GM23338 (cell line): ENCODE measurements at places on chromosomes 1 and 21.

GRCh38 chr21:17514124-17514845 lies 1.4 kb downstream of the CXADR start:
- DNase-seq, result peak; percentile 91

DNA sequence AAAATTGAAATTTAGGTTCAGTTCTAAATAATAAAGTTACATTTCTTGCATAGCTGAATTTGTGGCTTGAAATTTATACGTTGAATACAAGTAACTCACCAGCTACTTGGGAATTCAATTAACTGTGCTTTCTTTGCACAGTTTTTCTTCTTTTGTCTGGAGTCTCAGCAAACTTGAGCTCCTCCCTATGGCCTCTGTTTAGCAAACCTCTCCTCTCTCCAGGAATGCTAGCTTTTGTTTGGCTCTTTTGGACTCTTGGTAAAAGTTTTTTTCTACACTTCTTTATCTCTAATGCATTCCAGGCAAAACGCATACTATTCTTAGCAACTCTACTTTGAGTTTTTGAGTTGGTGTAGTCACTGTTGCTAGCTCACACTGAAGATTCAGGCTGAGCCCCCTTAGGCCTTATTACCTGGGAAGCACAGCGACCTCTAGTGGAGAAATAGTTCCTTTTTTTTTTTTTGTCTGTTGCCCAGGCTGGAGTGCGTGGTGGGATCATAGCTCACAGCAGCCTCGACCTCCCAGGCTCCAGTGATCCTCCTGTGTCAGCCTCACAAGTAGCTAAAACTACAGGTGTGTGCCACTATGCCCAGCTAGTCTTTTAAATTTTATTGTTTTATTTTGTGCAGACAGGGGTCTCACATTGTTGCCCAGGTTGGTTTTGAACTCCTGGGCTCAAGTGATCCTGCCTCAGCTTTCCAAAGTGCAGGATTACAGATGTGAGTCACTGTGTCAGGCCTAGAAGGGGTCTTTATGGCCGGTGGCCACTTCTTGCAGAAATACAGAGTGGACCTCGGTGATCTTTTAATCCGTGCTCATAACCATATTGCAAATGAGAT lies 61.7 kb downstream of the CASQ2 start:
- peak; percentile 87 for DNase-seq

DNA sequence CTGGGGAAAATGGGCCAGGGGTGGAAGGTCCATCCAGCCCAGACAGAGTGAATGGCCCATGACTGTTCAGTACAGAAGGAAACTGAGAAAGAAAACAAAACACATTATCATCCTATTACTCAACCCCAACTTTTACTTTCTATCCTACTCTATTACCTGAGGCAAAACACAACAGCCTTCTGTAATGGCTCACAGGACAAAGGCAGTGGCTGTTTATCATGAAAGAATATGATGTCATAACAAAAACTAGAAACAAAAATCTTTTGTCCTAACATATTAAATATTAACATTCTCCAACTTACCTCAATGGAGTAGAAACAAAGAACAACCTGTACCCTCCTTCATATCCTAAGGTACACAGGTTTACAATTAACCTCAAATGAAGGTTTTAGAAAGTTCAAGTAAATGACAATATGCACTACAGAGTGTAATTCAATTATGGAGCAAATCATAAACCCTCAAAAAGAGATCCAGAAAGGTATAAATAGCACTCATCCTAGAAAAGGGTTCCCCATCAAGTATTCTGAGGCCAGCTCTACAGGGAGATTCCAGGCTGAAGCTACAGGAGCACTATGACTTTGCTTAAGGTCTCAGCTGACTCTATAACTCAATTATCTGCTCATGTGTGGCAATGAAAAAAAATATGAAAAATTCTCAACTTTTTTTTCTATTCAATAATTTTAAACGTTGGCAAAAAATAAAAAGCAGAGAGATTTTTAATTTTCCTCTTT lies 15.1 kb downstream of the ELK4 start:
- no peak for DNase-seq

DNA sequence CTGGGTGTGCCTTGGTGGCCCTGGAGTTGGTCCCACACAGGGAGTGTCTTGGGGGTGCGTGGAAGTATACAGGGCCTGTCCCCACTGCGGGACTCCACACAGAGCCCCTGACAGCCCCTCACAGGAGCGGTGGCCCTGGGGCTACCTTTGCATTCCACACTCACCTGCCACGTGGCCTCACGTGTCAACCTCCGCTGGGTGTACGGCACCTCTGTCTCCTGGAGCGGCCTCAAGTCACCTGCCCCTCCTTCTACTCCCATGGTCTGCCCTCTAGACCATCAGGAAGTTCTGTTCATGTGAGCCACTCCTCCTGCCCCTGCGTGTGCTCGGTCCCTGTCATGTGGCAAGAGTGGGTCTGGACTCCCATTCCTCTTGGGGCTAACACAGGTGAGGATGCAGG lies 58.6 kb downstream of the FAAP20 start:
- no peak for DNase-seq

- DNase-seq, result no peak
Observed at GRCh38 chr1:109578947-109579443, 30.6 kb downstream of the GNAI3 start.

DNA sequence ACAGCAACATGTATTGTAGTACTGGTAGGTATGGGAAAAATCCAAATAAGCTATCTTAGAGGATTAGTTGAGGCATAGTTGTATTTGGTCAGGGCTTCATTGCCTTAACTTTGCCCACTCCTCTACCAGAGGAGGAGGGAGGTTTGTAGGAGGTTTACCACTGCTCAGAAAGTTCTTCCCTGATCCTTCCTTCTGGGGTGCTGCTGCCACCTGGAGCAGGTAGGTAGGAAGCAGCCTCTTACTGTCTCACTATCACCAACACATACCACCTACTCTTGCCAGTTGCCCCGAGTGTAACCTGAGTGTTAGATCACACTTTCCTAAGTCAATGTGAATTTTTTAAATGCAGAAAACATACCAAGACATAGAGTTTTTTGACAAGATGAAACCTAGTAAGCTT lies 24.1 kb upstream of the ZSWIM5 start:
- peak; percentile 16 for DNase-seq

DNA sequence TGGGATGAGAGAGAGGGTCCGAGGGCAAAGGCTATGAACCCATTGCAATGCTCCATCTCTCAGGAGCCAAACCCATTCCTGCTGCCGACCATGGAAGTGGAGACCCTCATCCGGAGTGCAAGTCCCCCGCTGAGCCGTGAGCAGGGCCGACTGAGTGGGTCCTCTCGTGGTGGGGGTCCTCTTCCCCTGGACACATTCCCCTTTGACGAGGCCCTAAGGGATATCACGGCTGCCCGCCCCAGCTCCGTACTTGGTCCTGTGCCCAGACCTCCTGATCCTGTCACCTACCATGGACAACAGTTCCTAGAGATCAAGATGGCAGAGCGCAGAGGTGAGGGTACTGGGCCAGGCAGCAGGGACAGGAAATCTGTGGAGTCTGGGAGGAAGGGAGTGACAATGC lies 11.0 kb downstream of the HYI start:
- DNase-seq, result no peak

DNA sequence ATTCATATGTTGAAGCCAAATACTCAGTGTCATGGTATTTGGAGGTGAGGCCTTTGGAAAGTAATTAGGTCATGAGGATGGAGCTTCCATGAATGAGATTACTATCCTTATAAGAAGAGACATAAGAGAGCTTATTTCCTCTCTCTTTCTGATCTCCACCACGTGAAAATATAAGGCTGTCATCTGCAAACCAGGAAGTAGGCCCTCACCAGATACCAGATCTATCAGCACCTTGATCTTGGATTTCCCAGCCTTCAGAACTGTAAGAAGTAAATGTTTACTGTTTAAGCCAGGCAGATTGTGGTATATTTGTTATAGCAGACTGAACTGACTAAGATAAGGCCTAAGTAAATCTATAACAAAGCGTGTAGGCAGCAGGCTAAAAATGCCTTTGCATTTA lies 25.3 kb downstream of the RBM11 start:
- no peak for DNase-seq

DNA sequence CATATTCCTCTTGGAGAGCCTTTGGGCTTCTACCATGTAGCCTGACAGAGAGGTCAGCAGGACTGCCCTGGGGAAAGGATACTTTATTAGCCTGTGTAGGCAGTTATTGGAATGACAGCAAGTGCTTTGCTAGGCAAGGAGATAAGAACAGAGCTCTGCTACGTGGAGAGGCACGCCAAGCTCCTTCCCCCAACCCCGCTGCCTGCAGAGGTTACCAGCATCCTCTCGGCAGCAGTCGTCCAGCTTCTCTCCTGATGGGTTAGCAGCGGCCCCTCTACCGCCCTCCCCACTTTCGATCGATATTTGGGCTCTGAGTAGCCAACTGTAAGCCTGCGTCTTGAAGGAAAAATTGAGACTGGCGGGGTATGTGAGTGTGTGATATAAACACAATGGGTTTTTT lies 122.3 kb downstream of the DHRS3 start:
- DNase-seq, result no peak

DNA sequence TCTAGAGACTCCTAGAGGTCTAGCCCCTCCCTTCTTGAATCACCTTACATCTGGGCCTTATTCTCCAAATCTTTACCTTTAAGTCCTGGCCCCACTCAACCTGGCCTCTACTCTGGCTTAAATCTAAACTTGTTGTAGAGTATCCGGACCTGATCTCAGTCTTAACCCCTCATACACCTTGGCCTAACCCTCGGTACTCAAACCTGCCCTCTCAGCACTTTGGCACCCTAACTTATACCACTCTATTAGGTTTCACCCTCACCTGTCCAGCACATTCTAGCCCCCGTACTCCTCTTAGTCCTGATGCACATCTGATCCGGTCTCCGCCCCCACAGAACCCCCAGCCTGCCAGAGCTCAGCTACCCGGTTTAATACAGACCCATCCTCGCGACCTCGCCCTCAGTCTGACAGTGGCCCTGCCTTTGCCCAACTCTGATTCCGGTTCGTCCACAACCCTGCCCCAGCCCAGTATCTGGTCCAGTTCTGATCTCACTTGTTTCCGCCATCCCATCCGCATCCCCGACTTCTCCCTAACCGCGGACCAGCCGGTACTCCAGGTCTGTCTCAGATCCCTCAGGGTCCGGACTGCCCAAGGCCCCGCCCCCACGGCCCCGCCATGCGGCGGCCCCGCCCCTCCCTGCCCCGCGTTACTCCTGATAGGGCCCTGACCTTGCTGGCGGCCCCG lies 1.5 kb downstream of the TRIM62 start:
- no peak for DNase-seq

GRCh38 chr1:156602557-156602993 lies 1.3 kb upstream of the GPATCH4 start:
- peak; percentile 77 for DNase-seq

GRCh38 chr1:40036574-40036973 lies 4.0 kb upstream of the CAP1 start:
- DNase-seq, result no peak

DNA sequence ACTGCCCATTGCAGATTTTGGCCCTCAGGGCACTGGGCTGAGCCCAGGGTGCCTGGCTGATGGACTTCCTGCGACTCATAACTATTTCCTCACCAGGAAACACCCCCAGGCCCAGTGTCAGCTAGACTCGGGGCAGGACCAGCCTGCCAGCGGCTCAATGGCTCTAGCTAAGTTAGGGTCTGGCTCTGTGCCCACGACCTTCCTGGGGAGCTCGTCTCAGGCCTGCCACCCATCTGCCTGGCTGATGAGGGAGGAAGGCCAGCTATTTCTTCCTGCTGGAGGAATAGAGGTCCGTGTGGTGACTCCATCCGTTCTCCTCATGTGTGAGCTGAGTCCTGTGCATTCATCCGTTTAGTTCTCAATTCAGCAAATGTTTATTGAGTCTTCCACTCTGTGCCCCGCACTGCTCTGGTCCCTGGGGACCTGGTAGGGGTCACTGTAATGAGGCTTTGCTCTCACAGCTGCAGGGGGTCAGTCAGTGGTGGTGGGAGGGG lies 44.5 kb downstream of the KIRREL1 start:
- DNase-seq, result no peak

- no peak for DNase-seq
Observed at GRCh38 chr1:221643404-221644144, 98.3 kb downstream of the DUSP10 start.

GRCh38 chr21:38489271-38489652 lies 9.0 kb downstream of the ERG start:
- DNase-seq, result no peak

- peak; percentile 84 for DNase-seq
Observed at GRCh38 chr1:159171254-159171687, at the start of gene CADM3. Gene CADM3 (plus strand): TSS chr1:159171615. CDS start chr1:159171766, 151 bp downstream.

DNA sequence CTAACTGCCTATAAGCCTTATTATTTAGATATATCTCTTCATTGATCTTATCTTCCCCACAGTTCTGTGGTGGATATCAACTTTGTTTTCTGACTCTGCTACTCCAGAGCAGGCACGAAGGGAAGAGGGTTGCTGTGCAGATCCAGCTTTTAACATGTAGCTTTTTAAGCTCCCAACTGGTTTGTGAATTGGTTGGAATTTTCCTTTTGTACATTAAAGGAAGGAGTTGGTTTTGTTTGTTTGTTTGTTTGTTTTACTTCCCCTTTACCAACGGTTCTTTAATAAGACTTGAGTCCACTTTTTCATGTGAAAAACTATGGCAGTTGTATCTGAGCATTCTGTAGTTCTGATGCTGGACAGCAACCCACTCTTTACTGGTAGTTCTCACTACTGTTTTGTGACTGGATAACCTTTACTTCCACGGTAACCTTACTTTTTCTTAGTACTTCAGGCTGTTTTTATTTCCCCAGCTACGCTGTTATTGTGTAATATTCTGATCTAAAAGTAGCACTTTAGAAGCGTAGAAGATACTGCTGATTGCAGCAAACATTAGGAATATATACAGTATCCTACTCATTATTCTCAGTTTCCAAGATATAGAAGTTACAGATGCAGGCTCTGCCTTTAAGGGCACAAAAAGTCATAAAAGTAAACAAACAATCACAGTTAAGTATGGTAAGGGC lies 1.6 kb downstream of the GNPAT start:
- no peak for DNase-seq

- no peak for DNase-seq
Observed at GRCh38 chr1:100448366-100448765, 89.6 kb upstream of the GPR88 start.

DNA sequence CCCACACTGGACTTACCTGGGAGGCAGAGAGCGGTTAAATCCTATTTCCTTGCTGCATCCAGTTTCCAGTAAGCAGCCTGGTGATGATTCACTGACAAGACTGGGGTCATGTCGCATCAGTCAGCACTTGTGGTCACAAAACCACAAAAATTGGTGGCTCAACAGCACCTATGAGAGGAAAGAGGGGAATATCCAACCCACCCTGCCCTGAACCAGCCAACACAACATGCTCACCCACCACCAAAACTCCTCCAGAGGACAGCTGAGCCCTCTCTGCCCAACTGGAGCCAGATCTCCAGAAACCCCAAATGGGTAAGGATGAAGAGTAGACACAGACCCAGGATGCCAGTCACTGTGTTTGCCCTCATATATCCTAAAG lies 64.0 kb downstream of the CD46 start:
- no peak for DNase-seq

DNA sequence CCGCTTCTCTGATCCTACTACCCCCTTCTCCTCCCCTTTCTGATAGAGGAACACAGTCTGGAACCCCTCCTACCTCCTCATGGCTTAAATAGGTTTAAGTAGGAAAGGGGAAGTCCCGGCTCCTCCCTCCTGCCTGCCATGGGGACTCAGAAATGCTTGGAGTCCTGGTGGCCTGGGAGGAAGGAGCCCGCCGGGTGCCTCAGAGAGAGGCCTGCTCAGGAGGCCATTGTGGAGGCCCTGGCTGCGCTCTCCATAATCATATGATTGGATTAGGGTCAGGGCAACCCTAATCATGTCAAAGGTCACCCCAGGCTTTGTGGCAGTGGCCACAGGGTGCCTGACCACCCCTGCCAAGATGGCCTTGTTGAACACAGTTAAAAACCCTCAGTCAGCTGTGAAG lies 29.0 kb downstream of the WNT3A start:
- DNase-seq, result no peak

GRCh38 chr1:9151328-9151860 lies 22.5 kb upstream of the GPR157 start:
- DNase-seq, result no peak

GRCh38 chr21:46000731-46001641 lies 19.4 kb downstream of the COL6A1 start:
- no peak for DNase-seq
